ENCODE measurements at places on chromosomes 4 and X. TPM values are rescaled to one million over a fixed set of nuclear protein-coding genes. Genes with fewer than 3 reads are reported as not detected.

PAGE5 gene
- total RNA-seq = not detected

INTU gene
- total RNA-seq = 3.1 TPM

GABRE gene
- total RNA-seq = 23.0 TPM

TMEM156 gene
- total RNA-seq = under 0.01 TPM

FAM53A gene
- 0.58 TPM for total RNA-seq

TLR2 gene
- total RNA-seq = 0.85 TPM

SSX4 gene
- not detected for total RNA-seq

LRRC66 gene
- total RNA-seq = 0.38 TPM

MAGEA8 gene
- total RNA-seq = not detected

CXCL10 gene
- total RNA-seq = under 0.01 TPM

PDCL2 gene
- total RNA-seq = not detected

SPP1 gene
- 10.7 TPM for total RNA-seq

HEPH gene
- 17.3 TPM for total RNA-seq

NPFFR2 gene
- not detected for total RNA-seq

GABRG1 gene
- total RNA-seq = not detected

ADH1B gene
- total RNA-seq = 0.38 TPM

TRMT10A gene
- total RNA-seq = 6.8 TPM

Data from regular cardiac myocyte (primary cell).